ENCODE measurements at places on chromosomes 4 and X.

DNA sequence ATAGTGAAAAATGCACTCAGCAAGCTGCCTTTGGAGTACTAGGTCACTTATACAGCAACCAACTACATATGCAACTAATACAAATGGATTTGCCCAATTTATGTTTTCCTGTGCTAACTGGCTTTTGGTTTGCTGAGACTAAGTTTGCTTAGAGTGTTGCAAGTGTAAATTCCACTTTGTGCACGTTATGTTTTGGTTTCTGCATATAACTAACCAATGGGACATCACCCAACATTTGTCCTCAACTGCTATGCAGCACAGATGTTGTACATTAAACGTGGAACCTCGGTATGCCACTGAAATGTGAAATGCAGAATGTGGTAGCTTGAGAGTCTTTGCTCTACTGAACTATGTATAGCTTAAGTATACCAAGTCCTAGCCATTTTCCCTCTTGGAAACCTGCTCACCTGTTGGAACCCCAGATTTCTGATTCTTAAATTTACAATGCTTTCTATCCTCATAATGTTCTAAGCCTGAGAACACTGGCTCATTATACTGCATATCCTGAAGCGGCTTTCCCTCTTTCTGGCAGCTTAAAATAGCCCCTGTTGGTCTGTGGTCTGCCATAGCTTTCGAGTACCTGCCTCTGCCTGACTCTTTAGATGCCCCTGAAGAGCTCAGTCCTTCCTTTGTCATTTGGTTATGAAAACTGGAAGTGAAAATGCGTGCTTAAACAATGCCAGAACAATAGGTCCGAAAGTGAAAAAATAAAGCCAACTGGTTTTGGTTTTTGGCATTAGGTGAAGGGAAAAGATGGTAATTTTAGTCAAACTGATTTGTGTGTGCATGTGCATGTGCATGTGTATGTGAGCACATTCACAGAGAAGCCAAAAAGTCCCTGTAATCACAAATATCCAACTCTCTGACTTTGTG lies 158.0 kb downstream of the SH2D1A start:
- no peak for DNase-seq

- DNase-seq: no peak
Observed at GRCh38 chrX:47216393-47216925, 2.0 kb upstream of the CDK16 start.

DNA sequence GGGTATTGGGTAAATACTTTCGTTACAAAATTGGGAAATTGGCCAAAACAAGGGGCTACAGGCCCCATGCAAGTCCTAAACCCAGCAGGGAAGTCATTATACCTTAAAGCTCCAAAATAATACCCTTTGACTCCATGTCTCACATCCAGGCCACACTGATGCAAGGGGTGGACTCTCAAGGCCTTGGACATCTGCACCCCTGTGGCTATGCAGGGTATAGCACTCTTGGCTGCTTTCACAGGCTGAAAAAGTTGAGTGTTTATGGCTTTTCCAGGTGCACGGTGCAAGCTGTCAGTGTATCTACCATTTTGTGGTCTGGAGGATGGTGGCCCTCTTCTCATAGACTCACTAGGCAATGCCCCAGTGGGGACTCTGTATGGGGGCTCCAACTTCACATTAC lies 326.5 kb downstream of the TEX13C start:
- DNase-seq: peak; percentile 18

GRCh38 chr4:127239902-127240763 lies 392.6 kb upstream of the INTU start:
- DNase-seq: no peak

- no peak for DNase-seq
Observed at GRCh38 chr4:47483745-47484144, 1.3 kb upstream of the ATP10D start.

DNA sequence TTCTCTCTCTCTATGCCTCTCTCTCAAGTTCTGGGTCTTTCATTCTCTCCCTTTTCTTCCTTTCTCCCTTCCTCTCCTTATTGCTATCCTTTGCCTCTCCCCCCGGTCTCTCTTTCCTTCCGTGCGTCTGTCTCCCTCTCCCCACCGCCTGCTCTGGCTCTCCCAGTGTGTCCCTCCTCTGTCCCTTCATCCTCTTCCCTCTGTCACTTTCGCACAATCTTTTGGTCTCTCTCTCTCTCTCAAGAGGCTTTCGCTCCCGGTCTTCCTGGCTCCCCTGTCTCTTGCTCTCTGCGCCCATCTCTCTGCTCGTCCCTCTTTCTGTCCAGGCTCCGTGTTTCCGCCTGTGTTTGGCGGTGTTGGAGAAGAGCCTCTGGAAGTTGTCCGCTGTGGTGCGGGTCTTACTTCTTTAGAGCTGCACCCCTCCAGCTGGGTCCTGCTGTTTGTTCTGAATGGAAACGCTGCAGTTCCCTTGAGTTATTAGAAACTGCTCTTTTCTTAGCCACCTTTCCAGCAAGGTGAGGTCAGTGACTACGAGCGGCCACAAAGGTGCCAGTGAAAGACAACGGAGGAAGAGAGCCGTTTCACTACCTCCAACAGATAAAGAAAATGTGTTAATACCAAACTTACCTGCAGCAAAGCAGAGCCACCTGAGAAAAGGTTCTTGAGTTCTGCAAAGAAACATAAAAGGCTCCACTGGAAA lies 1.1 kb downstream of the BMPR1B start:
- DNase-seq: no peak

DNA sequence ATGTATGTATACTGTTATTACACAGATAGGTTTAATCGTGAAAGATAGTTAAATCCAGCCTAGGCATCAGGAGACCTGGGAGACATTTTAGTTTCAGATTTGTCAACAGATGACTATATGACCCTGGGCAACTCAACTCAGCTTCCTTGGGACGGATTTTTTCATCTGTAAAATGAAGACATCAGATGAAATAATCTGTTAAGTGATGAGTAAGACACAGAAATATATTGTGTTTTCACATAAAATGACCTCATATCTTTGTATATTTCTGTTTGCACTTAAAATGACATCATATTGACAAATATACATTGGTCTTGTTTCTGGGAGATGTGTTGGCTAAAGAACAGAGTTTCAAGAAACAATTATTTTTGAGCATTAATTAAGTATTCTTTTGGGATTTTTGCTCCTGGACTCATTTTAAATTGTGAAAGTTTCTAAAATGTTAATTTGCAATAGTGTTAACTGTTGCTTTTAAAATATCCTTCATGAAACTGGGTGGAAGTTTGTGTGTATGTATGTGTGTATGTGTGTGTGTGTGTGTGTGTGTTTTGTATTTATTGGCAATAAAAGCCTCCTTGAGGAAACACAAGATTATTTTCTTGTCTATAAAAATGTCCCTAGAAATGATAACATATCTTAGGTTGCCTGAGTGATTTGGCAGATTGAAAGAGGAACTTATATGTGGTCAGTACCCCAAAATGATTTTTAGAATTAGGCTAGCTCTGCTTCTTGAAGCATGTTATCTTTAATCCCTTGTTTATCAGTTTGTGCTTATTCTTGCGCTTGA lies 29.1 kb upstream of the MMAA start:
- DNase-seq: no peak

DNA sequence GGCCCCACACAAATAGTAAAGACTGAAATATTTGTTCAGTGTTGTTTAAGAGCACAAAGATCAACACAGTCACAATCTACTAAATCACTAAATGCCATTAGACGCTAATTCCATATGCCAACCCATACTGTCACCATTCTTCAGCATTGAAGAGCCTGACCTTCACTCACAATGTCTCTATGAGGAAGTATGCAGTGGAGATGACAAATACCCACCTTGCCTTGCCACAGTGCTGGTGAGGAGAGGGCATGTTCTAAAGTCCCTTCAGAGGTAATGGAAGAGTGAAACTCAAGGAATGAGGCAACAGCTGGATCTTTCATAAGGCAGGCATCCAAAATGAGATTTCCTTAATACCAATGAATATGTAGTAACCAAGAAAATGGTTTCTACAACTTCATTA lies 50.4 kb downstream of the FRMD7 start:
- no peak for DNase-seq

- DNase-seq: no peak
Observed at GRCh38 chr4:182216005-182216404, 27.2 kb upstream of the TENM3 start.

GRCh38 chr4:10554694-10555093 lies 97.5 kb upstream of the ZNF518B start:
- peak; percentile 52 for DNase-seq

- no peak for DNase-seq
Observed at GRCh38 chrX:69116077-69116476, 49.2 kb downstream of the PJA1 start.

DNA sequence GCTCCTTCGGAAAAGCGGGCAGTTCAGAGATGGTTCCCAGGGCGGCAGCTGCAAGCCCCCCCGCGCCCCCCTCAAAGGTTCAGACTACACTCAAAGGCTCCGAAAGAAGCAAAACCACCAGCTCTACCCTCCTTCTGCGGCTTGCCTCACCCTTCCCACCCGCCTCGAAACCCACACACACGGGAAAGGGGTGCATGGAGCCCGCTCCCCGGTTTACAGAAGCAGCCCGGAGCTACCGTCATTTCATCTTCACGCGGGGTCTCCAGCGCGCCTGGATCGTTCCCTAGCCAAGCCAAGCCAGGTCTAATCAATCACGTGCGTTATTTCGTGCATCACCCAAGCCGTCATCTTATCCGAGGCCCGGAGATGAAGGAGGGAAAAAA lies 1.2 kb downstream of the NLGN4X start:
- no peak for DNase-seq

GRCh38 chrX:21747558-21747957 lies 10.4 kb downstream of the SMPX start:
- DNase-seq: no peak

DNA sequence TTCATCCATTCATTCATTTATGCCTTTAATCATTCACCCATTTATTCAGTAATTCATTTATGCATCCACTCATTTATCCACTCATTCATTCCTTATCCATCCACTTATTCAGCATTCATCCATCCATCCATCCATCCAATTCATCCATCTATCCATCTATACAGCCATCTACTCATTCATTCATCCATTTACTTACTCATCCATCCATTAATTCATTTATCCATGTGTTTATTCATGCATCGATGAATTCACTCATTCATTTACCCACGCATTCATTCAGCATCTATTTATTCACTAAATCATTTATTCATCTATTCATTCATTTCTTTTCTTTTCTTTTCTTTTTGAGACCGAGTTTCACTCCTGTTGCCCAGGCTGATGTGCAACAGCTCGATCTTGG lies 10.4 kb downstream of the P2RY8 start:
- DNase-seq: no peak

GRCh38 chr4:163757219-163757618 lies 262.7 kb downstream of the TMA16 start:
- DNase-seq: no peak

DNA sequence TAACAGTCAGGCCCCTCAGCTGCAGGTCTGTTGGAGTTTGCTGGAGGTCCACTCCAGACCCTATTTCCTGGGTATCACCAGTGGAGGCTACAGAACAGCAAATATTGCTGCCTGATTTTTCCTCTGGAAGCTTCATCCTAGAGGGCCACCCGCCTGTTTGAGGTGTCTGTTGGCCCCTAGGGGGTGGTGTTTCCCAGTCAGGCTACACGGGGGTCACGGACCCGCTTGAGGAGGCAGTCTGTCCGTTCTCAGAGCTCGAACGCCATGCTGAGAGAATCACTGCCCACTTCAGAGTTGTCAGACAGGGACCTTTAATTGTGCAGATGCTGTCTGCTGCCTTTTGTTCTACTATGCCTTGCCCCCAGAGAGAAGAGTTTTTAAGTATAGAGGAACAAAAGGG lies 160.8 kb downstream of the DKK2 start:
- DNase-seq: no peak

DNA sequence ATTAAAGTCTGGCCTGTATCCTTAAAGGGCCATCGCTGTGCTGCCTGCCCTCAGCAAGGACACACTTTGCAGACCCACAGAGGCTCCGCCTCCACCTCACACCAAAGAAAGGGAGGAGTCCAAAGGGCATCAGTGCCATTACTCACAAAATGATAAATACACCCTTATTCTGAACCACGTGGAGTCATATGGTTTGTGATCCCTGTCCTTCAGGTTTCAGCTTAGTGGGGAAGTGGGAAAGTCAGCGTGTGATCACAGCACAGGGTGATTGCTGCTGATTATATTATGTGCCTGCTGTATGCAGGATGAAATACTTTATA lies 35.9 kb upstream of the MSANTD1 start:
- DNase-seq: no peak

- no peak for DNase-seq
Observed at GRCh38 chr4:128371001-128371777, 83.6 kb upstream of the PGRMC2 start.

- DNase-seq: peak; percentile 15
Observed at GRCh38 chr4:7295911-7296660, 103.7 kb downstream of the SORCS2 start.

DNA sequence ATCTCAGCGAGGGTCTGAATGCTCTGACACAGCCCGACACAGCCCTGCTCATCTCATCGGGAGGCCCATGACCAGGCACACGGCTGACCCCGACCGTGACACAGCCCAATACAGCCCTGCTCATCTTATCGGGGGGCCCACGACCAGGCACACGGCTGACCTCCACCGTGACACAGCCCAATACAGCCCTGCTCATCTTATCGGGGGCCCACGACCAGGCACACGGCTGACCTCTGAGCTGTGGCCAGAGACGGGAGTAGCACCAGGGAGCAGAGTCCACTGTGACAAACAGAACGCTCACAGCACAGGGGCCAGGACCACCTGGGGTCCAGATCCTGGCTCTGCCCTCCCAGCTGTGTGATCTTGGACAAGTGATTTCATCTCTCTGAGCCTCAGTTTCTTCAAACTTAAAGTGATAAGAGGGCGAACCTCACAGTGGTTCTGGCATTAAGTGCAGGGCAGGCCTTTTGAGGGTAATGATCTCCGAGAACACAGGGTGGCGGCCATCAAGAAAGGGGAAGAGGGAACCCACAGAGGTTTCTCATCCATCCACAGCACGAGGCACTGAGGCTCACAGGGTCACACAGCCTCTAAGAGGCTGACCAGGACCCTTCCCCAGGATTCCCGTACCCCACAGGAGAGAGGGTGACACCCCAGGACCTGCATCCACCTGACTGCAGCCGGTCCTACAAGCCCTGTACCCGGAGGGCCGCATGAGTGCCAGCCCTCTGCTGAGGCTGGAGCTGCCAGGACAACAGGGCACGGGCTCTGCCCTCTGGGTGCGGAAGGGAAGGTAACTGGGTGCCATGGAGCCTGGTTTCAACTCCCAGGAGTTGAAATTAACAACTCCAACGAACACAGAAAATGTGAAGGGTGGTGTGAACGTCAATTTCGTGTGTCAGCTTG lies 60.1 kb downstream of the WFS1 start:
- no peak for DNase-seq

DNA sequence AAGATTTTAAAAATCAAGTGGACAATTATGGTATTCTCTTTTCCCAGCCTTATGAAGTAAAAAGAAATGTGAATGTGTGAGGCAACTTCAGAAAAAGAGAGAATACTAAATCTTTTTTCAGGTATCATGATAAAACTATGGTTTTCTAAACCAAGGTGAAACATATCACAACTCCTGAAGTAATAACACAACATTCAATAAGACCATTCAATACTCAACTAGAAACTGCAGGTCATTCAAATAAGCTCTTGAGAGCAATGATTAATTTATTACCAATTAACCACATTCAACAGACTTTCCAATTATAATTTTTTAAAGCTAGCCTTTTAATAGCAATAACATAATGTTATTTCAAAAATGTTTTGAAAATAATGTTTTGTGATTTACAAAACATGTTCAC lies 35.8 kb downstream of the SLC10A7 start:
- peak; percentile 33 for DNase-seq

- peak; percentile 30 for DNase-seq
Observed at GRCh38 chr4:15368856-15369255, 59.0 kb upstream of the C1QTNF7 start.
